ENCODE measurements at places on chromosomes 5 and 9.

DNA sequence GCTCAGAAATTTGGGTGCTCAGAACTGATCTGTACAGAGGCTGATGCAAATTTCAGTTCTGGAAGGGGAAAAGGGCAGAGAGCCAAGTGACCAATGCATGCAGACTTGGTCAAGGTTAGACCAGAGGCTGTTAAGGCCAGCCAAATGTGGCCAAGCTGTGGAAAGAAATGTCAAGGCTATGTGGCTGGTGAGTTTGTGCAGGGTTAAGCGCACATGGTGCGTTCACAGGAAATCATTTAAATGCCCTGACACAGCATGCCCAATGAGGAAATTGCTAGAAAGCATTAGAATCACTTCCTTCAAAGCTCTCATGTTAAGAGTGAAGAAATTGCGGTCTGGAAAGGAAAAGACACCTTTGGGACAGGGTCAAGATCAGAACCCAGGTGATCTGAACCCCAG, 58.0 kb downstream of the PTPN3 start:
- no peak for DNase-seq

GRCh38 chr5:170336065-170336464, 38.5 kb upstream of the LCP2 start:
- DNase-seq = no peak

GRCh38 chr5:45399041-45399440, 297.1 kb downstream of the HCN1 start:
- DNase-seq = no peak

DNA sequence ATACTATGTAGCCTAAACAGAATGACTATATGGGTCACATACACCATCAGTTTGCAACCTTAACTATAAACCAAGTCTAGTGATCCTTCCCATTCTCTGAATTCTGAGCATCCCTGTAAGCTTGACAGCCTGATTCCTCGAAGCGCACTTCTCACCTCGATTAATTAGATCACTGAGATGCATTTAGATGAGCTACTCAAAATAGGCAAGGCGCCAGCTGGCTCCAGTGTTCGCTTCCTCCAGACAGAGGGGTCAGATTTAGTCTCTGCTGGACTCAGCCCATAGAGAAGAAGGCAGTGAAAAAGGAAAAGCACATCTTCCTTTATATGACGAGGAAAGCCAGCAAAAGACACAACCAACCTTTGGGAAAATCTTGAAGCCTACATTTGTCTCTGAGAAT, 371.5 kb downstream of the MLLT3 start:
- no peak for DNase-seq

DNA sequence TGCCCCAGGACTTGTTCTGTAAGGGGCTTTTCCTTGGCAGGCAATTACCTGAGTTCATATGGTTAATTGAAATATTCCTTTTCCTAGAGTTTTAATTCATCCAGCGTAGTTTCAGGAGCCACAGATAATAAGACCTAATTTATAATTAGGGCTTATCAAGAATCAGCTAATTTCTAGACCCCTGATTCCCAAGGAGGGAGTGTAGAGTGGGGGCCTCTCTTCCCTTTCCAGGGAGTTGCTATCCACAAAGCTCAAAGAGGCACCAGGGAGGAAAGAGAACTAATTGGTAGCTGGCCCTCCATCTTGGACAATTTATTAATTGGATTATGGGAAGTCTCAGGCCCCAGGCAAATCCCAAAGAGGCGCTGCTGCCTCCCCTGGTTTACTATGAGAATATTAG, 75.8 kb upstream of the ZNF618 start:
- DNase-seq = no peak

DNA sequence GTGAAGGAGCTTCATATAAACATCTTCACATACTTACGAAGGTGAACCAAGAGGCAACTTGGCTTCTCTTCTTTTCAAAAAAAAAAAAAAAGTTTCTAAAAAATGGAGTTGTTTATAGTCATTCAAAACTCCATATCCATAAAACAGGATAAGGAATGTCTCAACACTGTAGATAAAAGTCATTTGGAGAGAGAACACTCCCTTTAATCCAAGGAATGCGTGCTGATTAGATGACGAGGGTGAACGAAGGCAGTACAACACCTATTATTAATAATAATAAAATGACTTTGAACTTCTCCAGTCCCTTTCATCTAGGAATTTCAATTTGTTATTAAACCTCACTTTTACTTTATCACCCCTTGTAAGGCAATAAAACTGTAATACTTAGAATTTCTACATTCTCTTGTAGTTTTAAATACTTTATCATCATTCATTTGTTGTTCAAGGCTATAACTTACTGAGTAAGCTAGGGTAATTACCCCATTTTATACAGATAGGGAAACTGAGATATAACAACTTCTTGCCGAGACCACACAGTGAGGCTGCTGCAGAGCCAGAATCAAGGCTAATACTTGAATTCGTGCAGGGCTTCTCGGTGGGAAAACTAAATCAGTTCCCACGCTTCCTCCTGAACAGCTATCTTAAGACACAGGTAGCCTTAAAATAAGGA, 377.1 kb downstream of the EFNA5 start:
- no peak for DNase-seq

- DNase-seq = no peak
Measured at GRCh38 chr5:148397968-148398595, 14.3 kb downstream of the FBXO38 start.

DNA sequence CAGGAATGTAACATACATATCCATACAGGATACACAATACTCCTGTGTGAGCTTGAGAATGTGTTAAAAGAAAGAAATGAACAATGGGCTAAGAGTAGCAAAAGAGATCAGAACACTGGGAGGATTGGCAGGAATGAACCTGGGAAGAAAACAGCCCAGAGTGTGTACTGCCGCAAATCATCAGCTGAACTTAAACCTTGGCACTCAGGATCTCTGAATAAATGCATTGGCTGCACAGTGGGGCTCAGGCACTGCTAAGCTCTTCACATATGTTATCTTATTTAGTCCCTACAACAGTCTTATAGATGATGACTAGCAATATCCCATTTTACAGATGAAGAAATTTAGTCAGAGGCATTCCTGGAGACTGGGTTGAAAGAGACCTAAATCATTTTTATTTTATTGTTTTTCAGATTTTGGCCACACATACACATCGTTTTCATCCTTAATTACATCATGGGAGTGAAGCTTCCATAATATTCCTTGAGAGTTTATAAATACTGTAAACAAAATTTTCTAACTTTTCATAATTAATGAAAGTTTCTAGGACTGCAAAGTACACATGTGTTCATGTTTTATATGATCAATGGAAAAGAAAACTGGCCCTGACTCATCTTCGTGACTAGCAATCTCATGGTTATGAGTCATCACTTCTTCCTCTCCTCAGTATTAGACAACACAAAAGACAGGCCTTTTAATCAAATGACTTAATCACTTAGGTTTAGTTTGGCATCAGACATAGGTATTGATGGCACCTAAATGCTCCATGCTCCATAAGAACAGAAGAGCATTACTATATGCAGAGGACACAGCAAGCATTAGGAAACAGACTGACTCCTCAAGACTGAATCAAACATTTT, 59.2 kb downstream of the CDH18 start:
- DNase-seq = no peak

DNA sequence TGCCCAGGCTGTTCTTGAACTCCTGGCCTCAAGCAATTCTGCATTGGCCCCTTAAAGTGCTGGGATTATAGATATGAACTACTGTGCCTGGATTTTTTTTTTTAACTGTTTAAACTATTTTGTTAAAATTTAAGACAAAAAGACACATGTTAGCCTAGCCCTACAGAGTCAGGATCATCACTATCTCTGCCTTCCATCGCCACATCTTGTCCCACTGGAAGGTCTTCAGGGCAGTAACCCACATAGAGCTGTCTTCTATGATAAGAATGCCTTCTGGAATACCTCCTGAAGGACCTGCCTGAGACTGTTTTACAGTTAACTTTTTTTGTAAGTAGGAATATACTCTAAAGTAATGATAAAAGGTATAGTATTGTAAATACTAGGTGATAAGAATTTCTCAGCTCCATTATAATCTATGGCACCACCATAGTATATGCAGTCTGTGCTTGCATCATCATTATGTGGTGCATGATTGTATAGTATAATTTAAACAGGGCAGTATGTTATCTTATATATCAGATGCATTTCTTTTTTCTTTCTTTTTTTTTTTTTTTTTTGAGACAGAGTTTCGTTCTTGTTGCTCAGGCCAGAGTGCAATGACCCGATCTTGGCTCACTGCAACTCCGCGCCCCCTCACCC, 52.7 kb downstream of the DENND4C start:
- no peak for DNase-seq

DNA sequence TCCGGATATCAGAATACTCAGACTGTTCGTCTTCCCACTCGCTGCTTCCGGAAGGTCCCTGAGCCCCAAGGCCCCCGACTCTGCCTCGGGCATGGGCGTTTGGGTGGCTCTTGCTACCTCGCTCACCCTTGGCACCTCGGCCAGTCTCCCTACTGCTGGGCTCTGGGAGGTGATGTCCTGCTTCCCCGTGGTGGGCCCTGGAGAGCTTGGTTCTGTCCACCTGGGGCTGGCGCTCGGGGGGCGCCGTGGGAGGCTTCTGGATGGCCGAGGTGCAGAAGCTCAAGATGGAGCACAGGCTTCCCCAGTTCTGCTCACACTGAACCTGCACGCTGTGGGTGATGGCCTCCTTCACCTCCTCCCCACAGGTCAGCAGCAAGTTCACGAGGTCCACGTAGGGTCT, 10.4 kb downstream of the STC2 start:
- DNase-seq = no peak

- DNase-seq = no peak
Measured at GRCh38 chr5:77921094-77921768, 145.1 kb upstream of the TBCA start.

- no peak for DNase-seq
Measured at GRCh38 chr9:92146610-92147009, 31.4 kb upstream of the SPTLC1 start.

DNA sequence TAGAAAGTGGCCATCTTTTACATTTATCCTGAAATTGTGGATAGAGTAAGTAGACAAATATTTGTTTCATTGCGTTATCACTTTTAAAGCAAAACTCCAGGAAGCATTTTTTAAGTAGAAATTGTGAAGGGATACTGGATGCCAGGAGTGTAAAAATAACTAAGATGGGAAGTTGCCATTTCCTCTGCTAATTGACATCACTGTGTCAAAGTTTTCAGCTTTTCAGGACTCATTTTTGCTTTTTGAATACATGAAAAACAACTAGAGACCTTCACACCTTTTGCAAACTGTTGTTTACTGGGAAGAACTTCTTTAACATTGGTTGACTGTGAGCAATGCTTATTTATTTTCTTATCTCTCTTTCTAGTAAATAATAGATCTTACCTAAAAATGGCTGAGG, 337.5 kb downstream of the NR2F1-AS1 start:
- no peak for DNase-seq

- DNase-seq = peak; percentile 50
Measured at GRCh38 chr5:96662725-96663518, 746 bp downstream of the CAST start.

DNA sequence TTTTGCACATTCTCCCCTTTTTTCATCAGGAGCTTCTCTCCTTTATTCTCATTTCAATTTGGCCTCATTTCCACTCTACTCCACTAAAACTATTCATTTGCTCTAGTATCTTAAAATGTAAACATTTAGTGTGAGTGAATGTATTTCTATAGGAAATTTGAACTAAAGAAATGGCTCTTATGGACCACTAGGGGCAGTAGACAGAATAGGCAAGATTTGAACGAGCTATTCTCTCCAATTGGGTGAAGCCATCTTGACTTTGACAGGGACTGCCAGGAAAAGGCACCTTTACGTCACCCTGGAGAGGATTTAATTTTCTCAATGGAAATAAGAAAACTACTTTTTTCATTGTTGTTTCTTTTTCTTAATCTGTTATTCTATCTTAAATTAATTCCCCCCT, 666.3 kb downstream of the DNAH5 start:
- no peak for DNase-seq

DNA sequence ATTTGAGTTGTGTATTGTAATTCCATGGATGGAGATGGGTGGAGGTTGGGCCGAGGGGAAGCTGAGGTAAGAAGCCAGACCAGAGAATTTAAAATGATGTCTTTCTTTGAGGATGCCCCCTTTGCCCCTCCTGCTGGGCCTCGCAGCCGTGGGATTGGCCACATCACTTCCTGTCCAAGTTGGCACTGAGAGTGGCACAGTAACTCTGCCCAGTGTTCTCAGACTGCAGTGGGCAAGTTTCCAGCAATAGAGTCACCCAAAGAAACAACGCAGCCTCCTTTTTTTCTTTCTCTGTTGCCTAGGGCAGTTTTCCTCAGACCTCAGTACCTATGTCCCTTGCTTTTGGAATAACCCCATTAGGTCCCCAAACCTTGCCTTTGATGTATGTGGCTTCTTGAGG, 306.6 kb upstream of the DMRT1 start:
- no peak for DNase-seq

DNA sequence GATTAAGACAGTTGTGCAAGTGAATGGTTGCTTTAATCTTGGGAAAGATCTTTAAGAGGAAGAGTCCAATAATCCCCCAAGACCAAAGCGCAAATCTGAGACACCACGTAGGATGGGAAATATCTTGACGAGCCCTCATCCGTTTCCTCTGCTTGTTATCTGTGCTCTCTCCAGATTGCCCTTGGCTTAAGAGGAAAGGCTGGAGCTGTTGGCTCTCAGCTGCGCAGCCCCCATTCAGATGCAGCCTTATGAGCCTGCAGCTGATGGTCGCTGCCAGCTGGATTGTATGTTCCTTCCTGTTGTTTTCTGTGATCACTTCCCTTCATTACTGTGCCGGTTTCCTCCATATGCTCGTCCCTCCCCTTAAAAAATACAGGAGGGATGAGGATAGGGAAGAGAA, 47.7 kb downstream of the PWWP2A start:
- no peak for DNase-seq

DNA sequence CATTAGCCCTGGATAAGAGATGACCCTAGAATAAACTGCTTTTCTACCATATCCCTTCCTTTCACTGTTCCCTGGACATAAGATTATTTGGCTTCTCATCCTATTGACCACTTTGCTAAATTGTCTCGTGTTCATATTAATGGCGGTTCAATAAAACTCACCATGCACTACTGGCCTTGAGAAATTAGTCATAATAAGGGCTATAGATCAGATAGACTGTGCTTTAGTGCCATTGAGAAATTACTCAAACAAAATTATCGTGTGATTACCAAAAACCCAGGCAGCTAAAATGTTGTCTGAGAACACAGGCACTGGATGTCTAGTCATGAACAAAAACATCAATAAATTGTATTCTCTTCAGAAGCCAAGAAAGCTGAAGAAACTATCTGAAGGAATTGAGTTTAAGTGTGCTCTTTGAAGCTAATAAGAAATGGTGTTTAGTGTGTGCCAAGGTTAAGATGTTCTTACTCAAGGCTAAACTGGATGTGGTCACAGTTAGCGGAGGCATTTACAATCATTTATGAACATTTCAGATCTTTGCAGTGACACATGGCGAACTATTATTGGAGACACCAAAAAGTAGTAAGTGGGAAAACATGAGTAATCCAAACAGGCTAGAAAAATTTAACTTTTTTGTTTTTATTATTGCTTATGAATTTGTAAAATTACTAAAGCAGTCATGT, 460.4 kb upstream of the RORB start:
- DNase-seq = no peak

DNA sequence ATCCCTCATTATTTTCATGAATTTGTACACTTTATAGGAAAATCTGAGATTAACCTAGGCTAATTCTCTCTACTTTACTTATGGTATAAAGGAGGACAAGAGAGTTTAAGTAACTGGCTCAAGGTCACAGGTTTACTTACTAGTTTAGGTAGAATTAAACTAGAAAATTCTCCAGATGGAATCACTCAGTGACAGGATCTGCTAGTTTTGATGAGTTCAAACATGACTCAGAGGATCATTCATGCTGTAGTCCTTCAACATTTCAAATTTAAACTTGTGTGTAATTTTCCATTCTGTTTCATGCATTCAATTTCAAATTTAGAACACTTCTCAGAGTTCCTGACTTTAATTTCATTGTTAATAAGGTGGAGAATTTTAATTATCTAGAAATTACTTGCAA, 485.7 kb upstream of the TUSC1 start:
- DNase-seq = no peak
